ENCODE measurements at places on chromosomes 12 and 14.

GRCh38 chr14:103562429-103563225 lies at the start of the genes BAG5 and COA8:
Gene BAG5 (minus strand): TSS chr14:103562657. CDS start chr14:103561164, 1,493 bp downstream.
Gene COA8 (plus strand): TSS chr14:103562960. CDS start chr14:103563002, 42 bp downstream.
- peak; percentile 55 for DNase-seq

- DNase-seq: no peak
These were observed 1.4 kb upstream of the ANO4 start for GRCh38 chr12:100793182-100793581.

- DNase-seq: no peak
These were observed 109.3 kb downstream of the PTPRQ start for GRCh38 chr12:80553316-80553715.

GRCh38 chr12:24625103-24625502 lies 323.8 kb downstream of the BCAT1 start:
- DNase-seq: no peak

- no peak for DNase-seq
These were observed 62.5 kb upstream of the PTPRR start for GRCh38 chr12:70982991-70983390.

DNA sequence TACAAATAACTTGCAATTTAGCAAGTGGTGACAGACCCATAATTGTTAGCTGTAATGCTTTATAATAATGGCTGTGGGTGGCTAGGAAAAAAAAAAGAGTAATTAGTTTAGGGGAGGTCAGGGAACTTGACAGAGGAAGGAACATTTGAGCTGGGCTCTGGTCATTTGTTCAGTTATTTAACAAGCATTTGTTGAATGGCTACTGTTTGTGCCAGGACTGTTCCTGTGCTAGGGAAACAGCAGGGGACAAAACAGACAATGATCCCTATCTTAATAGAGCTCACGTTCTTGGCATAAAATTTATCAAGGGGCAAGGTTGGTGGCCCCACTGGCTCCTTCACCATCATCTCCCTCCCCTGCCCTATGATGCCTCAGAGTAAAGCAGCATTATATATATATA lies 18.5 kb downstream of the CHST11 start:
- no peak for DNase-seq

Measured in NCI-H446 (cell line).